Keratinocyte (primary cell): ENCODE measurements at places on chromosomes 12 and 14.

GRCh38 chr12:6053541-6053940 is 70.9 kb downstream of the VWF start:
- DNase-seq: no peak

DNA sequence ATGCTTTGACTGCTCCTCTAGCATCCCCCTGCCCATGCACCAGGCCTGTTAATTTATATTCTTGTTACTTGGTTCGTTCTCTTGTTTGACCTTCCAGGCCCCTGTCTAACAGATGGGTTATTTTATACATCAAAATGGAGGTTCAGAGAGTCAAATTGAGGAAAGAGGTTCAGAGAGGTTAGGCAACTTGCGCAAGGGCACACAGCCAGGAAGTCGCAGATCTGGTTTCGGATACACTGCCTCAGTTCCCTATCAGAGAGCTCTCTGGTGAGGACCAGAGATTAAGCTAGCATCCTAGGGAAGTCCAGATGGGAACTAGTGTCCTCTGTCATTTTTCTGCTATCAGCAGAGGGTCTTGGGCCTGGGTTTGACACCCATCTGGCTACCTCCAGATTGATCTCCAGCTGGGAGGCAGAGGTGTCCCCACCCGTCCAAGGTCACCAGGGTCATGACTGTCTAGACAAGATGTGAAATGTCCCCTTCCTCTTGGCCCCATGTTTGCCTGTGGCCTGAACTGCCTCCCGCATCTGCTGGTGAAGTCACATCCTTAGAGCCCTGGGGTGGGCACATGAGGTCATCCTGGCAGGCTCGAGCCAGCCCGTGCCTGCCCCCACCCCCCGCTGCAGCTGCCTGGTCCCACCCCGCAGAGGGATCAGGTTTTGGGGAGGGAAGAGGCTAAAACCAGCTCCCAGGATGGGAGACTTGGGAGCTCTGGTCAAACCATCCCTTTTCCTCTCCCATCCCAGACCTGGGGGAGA is 84.3 kb upstream of the NCOR2 start:
- DNase-seq: no peak

DNA sequence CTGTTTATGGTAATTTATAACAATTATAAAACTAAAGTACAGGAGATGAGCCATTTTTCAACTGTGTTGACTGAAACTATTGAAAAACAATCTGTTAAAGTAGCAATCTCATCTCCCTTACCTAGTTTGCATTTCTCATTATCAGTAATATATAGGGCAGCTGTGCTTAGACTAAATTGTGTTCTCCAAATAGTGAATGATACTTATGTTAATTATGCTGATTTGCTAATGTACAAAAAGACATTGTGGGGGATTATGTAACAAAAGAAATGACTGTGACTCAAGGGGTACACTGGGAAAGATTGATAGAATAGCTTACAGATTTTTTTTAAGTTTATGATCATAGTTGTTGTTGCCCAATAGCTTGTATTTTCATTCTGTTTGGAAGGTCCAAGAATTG is 207.7 kb downstream of the FUT8 start:
- DNase-seq: no peak

GRCh38 chr12:93146263-93146939 is 217.3 kb upstream of the EEA1 start:
- DNase-seq: no peak

DNA sequence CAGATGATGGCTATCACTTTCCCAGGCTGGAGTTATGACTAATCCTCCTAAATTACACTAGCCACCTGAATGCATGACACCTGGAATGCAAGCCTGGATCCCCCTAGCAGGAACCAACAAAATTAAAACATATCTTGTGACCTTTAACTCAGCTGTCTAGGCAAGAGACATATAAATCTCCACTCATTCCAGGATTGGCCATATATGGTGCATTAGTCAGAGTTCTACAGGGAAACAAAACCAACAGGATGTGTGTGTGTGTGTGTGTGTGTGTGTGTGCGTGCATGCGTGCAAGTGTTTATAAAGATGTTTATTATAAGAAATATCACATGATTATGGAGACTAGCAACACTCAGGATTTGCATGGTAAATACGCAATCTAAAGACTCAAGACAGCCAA is 212.8 kb downstream of the KIF21A start:
- no peak for DNase-seq

DNA sequence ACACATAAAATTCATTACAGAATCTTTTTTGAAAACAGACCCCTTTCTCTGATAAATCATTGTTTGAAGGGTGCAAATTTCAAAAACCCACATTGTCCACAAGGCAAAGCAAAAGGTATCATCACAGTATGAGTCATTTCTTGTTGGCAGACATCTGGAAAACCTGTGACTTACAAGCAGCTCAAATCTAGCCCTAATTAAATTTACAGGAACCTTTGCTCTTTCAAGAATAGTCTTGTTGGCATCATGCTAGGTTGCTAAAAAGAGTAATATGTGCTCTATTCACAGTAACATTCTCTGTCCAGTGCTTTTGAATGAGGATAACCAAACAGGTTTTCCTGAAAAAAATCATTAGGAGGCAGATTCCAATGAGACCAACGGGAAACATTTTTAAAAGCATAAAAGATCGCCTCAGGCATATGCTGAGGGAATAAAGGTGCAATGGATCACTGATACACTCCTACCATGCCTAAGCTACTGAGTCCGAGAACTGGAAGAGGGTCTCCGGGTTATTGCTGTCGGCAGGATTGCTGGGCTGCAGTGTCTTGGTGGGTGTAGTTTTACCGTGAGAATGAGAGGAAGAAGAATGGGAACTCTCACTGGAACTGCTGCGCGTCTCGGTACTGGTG is 55.5 kb upstream of the TTC7B start:
- peak; percentile 60 for DNase-seq

DNA sequence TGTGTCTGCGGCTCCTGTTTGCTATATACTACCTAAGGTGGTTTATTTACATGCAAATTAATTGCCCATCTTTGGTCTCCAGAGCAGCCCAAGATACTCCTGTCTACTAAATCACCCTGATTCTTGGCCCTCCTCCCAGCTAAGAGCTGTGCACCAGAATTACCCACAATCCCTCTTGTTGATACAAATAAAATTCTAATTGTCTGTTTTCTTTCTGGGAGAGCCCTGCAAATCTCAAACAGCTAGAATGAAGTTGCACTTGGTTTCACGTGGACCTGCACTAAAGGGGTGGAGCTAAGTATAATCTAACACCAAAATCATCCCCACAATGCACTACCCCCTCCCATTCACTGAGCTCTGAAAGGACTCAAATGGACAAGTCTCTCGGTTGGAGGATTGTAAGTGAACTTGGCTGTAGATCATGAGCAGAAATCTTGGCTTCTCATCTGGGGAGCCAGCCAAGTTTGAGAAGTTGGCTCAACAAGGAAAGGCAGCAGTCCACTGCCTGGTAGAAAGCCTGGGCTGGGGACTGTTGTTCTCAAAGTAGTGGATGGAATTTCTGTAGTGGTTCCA is 6.6 kb downstream of the MAX start:
- no peak for DNase-seq

DNA sequence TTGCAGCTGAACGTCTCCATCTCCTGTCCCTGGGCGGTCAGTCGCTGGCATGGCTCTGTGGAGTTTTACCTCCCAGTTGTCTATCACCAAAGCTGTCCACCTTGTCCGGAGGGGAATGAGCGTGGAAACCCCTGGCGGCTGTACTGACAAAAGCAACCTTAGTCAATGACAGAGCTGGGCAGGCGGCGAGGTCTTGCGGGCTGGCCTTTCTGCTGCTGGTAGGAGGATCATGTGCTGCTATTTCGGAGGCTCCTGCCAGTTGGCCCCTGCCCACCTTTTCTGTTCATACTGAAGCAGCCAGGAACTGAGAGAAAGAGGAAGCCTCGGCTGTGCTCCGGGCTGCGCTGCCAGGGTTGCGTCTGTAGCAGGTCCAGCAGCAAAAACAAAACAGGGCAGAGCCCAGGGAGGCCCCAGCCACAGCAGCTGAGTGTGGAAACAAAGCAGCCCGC is 57.7 kb downstream of the HMGA2 start:
- no peak for DNase-seq

GRCh38 chr12:50842637-50843493 is at the start of gene TMPRSS12:
Gene TMPRSS12, plus strand, starts transcription at chr12:50842926. Its CDS starts 39 bp downstream, at chr12:50842965.
- DNase-seq: no peak

DNA sequence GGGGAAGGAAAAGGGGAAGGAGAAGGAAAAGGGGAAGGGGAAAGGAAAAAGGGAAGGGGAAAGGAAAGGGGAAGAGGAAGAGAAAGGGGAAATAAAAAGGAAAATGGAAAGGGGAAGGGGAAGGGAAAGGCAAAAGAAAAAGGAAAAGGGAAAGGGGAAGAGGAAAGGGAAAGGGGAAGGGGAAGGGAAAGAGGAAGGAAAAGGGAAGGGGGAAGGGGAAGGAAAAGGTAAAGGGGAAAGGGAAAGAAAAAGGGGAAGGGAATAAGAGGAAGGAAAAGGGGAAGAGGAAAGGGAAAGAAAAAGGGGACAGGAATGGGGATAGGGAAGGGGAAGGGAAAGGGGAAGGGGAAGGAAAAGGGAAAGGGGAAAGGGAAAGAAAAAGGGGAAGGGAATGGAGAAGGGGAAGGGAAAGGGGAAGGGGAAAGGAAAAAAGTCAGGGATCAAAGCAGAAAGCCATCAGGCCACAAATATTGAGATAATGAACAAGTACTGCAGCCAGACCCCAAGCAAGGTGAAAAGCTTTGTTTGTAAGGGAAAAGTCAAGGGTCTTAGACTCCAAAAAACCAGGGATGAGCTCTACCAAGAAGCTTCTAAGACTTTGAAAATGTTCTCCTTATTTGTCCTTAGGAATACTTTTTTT is 20.0 kb downstream of the DICER1 start:
- DNase-seq: no peak

GRCh38 chr14:89397569-89398230 is 19.3 kb downstream of the FOXN3 start:
- no peak for DNase-seq

DNA sequence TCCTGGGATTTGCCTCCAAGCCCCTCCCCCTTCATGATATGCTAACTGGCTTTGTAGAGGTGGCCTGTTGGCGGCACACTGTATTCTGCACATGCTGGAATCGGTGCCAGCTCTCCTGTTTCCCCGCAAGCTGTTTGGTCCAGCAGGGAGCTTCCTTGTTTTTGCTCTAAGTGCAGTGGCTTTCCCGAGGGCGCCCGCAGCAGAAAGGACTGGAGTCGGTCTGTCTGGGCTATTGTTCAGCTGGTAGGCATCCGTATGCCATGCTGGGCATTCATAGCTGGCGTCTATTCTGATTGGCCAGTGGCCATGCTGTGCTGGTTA is 88.9 kb upstream of the MED13L start:
- DNase-seq: no peak

- DNase-seq: peak; percentile 40
These were observed 108.7 kb upstream of the CCND2 start for GRCh38 chr12:4164559-4165558.

DNA sequence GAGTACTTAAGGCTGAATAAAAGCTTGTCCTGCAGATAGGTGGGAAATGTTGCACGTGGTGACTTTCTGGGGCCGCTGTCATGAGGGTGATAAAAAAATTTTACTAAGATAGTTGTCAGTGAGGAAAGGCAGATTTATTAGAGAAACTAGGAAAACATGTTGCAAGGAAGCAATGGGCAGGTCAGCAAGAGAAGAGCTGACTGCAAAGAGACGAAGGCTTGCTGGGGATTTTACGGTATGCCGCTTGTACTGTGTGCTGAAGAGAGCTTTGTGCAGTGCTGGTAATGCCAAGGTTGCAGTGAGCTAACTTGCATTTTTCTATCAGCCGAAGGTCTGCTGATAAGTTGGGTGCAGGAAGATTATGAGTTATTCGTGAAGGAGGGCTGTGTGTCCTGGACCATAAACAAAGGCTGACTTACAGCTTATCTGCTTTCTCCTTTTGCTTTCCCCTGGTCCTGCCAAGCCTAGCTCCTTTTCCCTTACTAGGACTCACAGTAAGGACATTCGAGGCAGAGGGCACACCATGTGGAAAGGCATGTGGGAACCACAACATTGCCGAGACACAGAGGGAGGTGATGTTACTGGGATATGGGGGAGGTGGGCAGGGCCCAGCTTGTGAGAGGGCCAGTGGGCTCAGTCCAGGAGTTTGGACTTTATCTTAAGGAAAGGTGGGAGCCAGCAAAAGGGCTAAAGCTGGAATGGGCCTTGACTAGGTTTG is 7.4 kb upstream of the CCDC88C start:
- no peak for DNase-seq

DNA sequence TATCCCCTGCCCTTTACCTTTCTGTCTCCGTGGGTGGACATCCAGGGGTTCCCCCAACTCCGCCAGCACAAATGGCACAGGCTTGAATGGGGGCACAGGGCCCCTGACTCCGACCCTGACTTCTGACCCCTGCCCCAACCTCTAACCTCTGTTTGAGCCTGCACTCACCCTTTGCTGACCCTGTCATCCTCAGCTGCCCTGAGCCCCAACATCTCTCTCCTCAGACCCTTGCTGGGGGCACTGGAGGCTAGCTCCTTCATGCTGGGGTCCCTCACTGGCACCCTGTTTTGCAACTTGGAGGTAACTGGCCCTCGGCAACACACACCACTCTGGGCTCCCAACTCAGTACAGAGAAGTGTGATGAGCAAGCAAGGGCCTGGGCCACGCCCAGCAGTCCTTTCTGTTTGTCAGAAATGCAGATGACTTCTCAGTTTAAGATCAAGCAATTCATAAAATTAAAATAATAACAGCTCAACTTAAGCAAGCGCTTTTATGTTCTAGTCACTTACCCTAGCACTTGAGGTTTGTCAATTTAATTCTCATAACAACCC is 2.1 kb downstream of the IFI27 start:
- DNase-seq: no peak

DNA sequence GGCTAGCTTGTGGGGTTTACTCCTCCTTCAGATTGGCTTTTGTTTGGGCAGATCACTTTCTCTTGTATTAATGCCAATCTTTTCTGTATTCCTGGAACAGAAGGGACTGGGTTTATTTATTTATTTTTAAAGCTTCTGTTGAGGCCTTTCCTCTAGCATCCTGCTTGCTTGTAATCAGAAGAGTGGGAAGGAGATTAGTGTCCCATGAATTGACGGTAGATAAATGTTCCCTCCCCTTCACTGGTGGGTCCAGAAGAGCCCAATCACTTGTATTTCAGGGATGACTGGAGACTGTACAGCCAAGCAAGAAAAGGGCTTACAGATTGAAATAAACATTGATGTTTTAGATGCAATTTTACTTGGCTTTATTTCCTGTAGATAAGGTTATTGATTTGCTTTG is 71.0 kb downstream of the LIN52 start:
- DNase-seq: no peak

DNA sequence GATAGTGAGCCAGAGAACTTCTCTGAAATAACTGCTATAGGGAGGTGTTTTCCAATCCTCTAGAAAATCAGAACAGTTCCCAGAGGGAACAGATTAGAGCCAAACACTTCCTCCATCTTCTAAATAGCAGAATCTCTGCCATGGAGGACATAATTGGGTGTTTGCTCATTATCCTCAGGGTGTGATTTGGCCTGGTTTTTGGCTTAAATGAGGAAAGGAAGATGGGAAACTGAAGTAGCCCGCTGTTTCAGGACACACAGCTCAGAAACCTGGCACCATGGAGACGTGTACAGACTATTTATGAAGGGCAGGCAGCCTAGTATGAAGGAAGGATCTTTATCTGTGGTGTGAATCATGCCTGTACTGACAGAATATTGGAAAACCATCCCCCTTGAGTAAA is 231.7 kb upstream of the PRKD1 start:
- DNase-seq: no peak
